ENCODE measurements at places on chromosomes 7 and 10. TPM values are rescaled to one million over a fixed set of nuclear protein-coding genes. Genes with fewer than 3 reads are reported as not detected.

The TRIM50 gene
- 10.9 TPM for total RNA-seq

The CLEC2L gene
- total RNA-seq, result 0.22 TPM

The NPC1L1 gene
- total RNA-seq, result 21.2 TPM

DNA sequence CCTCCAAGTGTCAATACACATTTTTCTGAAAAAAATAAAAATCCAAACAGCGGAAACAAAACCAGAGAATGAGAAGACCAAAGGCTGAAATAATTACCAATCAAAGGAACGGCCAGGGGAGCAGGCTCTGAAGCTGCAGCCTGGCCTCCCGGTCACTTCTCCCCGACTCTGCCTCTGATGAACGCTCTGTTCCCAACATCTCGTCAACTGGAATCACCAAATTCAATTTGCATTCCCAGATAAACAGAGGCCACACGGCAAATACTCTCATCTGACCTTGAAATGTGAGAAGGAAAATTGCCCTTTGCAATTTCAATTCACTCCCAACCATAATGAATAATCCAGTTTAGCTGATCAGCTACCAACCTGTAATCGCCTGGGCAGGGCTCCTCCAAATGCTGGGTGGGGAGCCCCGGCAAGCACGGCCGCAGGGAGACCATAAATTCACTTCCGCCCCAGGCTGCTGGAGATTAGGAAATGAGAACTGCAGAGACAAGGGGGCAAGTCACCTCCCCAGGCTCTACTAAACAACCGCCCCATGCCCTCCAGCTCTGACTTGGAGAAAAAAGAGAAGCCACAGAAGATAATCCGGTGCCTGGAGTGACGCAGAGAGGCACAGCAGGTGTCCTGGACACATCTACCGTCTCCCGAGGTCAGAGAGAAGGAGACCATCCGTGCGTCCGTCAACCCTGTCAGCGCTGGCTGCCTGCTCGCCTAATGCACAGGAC is 153.2 kb downstream of the MAD1L1 start:
- H3K27ac ChIP-seq, result no peak overlapping the region
- no peak overlapping the region for H3K4me3 ChIP-seq
- H3K4me1 ChIP-seq, result peaks cover 18% of the 10 kb centered on the region
- H3K27me3 ChIP-seq, result no peaks in the 10 kb centered on the region
- H3K36me3 ChIP-seq, result peaks cover 8% of the 10 kb centered on the region

The CCDC172 gene
- not detected for total RNA-seq

The SEMA3A gene
- 19.6 TPM for total RNA-seq

GRCh38 chr10:75399461-75400162 is 2.0 kb downstream of the ZNF503 start:
- H3K36me3 ChIP-seq, result peaks cover 14% of the 10 kb centered on the region
- peaks cover 20% of the 10 kb centered on the region for H3K4me1 ChIP-seq
- peak overlapping the region; percentile 97 for H3K4me3 ChIP-seq
- peak; percentile 67 for DNase-seq
- H3K27ac ChIP-seq, result peak overlapping the region; percentile 85
- H3K27me3 ChIP-seq, result peaks cover 20% of the 10 kb centered on the region

The CALML5 gene
- not detected for total RNA-seq
